Sigmoid colon (tissue), 7 donors: ENCODE measurements at places on chromosomes 11 and 22. TPM values are rescaled to one million over a fixed set of nuclear protein-coding genes. Genes with fewer than 3 reads are reported as not detected.

The FOLH1 gene
- polyA plus RNA-seq = 0.60 TPM

- DNase-seq = no peak
- no peak overlapping the region for H3K4me3 ChIP-seq
- H3K36me3 ChIP-seq = no peaks in the 10 kb centered on the region
- H3K4me1 ChIP-seq = no peaks in the 10 kb centered on the region
- no peak overlapping the region for H3K27ac ChIP-seq
Observed at GRCh38 chr11:116162886-116163230, 609.9 kb downstream of the BUD13 start.

DNA sequence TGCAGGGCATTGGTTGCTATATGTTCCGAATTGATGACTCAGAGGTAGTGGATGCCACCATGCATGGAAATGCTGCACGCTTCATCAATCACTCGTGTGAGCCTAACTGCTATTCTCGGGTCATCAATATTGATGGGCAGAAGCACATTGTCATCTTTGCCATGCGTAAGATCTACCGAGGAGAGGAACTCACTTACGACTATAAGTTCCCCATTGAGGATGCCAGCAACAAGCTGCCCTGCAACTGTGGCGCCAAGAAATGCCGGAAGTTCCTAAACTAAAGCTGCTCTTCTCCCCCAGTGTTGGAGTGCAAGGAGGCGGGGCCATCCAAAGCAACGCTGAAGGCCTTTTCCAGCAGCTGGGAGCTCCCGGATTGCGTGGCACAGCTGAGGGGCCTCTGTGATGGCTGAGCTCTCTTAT, 5.4 kb upstream of the TTC36 start:
- H3K4me3 ChIP-seq = no peak overlapping the region
- no peaks in the 10 kb centered on the region for H3K4me1 ChIP-seq
- no peak for DNase-seq
- H3K27me3 ChIP-seq = no peaks in the 10 kb centered on the region
- no peak overlapping the region for H3K27ac ChIP-seq

- H3K27me3 ChIP-seq = no peaks in the 10 kb centered on the region
- DNase-seq = no peak
- H3K4me1 ChIP-seq = no peaks in the 10 kb centered on the region
- H3K4me3 ChIP-seq = no peak within 1 kb of the TSS
- H3K27ac ChIP-seq = no peak within 1 kb of the TSS
- no peaks in the 10 kb centered on the region for H3K36me3 ChIP-seq
Observed at GRCh38 chr11:94020777-94021481, at the start of gene HEPHL1. HEPHL1 (plus strand) TSS chr11:94021354; CDS start chr11:94021369, 15 bp downstream.

The NFAM1 gene
- 1.2 TPM for polyA plus RNA-seq

DNA sequence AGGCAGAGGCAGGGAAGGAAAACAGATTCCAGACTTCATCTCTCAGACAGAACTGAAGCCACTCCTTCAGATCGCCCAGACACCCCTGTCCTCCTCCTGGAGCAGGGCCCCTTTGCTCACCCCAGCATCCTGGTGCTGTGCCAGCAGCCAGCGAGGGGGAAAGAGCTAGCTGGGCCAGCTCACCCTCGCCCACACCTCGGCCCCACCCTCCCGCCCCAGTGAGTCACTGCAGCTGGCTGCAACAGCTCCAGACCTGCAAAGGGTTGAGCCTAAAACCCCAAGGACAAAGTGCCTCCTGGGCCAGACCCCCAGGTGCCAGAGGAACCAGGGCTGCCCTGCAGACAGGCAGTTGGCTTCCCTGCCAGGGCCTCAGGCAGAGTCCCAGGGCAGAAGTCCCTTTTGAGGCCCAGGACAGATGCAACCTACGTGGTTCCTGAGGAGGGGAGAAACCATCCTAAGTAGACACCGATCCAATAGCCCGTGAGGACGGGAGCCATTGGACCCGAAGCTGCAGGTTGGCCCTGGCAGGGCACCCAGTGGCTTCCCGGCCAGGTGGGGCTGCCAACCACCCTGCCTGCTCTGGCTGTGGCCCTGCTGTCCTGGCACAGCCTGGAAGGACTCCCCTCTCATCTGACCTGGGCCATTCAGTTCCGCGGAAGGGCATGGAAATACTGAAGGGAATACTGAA, 7.2 kb downstream of the AHNAK start:
- peaks cover 9% of the 10 kb centered on the region for H3K36me3 ChIP-seq
- peak overlapping the region; percentile 9 for H3K4me3 ChIP-seq
- H3K27me3 ChIP-seq = no peaks in the 10 kb centered on the region

DNA sequence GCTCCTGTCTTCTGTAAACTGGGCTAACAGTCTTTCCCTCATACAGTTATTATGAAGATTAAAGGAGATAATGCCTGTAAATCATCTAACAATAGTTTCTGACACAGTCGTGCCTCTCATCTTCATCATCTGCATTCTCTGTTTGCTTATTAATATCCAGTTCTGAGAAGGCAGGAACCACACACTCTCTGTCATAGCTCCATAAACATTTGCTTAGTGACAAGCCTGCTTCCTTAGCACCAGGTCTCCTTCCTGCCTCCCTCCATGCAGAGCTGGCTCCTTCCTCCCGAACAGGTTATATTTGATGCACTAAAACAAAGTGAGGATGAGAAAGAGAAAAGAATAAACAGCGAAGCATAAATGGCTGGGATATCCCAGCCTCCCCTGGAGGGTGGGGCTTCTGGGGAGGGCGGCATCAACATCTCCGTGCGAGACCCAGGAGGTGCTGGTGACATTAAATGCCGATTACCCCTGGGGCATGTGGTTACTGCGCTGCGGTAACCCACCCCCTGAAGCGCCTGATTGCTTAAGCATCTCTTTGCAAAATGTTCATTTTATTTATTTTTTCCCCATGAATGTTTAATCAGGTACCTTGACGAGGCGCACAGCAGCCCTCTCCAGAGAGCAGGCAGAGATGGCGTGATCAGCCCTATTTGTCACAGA, 404.9 kb downstream of the NXPE2 start:
- H3K4me1 ChIP-seq = no peaks in the 10 kb centered on the region
- H3K36me3 ChIP-seq = no peaks in the 10 kb centered on the region
- no peak overlapping the region for H3K4me3 ChIP-seq
- H3K27me3 ChIP-seq = peaks cover 10% of the 10 kb centered on the region

The CHRM1 gene
- 0.60 TPM for polyA plus RNA-seq

- H3K27me3 ChIP-seq = no peaks in the 10 kb centered on the region
- H3K27ac ChIP-seq = no peak overlapping the region
- H3K4me3 ChIP-seq = no peak overlapping the region
- DNase-seq = no peak
Observed at GRCh38 chr11:128625746-128626145, 38.4 kb upstream of the ETS1 start.

DNA sequence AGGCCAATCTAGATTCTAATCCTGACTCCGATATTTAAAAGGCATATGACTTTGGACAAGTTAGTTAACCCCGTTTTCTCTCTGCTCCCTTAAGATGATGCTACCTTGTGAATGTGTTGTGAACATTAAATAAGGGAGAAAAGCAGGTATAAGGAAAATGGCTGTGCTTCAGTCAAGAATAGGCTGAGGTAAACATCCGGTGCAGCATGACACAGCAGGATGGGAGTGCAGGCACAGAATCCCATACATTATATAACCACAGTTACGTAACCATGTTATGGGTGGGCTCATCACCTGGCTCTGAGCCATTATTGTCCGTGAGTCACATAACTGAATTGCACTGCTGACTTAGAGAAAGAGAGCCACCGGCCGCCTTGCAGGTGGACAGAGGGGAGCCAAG, 382.2 kb upstream of the ANO5 start:
- H3K4me3 ChIP-seq = no peak overlapping the region
- no peaks in the 10 kb centered on the region for H3K4me1 ChIP-seq
- no peaks in the 10 kb centered on the region for H3K27me3 ChIP-seq
- no peaks in the 10 kb centered on the region for H3K36me3 ChIP-seq

DNA sequence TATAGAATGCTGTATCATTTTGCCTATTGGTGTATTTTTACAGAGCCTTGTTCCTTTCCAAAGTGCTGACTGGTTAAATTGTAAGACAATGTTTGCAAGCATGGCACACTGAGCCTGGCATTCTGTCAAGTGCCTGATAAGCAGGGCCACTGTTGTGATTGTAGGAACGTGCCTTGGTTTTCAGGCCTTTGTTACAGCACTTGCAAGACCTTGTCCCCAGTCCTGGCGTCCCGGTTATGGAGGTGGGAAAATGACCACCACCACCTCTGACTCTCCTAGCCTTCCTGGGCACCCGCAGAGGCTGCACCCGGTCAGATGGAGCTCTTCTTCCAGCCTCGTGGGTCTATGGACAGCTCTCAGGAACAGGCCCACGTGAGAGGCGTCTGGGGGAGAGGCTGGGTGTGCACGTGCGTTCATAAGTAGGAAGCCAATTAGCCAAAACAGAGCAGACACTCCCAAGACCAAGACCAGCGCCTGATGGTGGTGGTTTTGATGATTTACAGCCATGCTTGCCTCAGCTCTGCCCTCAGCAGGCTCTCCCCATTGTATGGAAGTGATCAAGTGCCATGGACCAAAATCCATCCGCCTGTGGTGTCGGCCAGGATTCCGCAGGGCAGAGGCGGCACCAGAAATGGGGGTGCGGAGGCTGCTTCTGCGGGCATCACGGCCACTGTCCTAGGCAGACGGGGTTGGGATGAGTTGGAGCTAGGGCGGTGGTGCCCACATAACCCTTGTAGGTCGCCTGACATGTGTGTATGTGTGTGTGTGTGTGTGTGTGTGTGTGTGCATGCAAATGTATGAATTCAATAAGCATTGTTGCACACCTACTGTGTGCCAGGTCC, 89.8 kb downstream of the RTL6 start:
- no peaks in the 10 kb centered on the region for H3K36me3 ChIP-seq
- H3K27me3 ChIP-seq = no peaks in the 10 kb centered on the region
- H3K4me3 ChIP-seq = no peak overlapping the region
- DNase-seq = peak; percentile 44
- peaks cover 6% of the 10 kb centered on the region for H3K4me1 ChIP-seq

- H3K4me3 ChIP-seq = no peak overlapping the region
- H3K36me3 ChIP-seq = no peaks in the 10 kb centered on the region
- H3K27me3 ChIP-seq = no peaks in the 10 kb centered on the region
- no peak overlapping the region for H3K27ac ChIP-seq
- DNase-seq = no peak
- H3K4me1 ChIP-seq = peaks cover 7% of the 10 kb centered on the region
Observed at GRCh38 chr22:48331691-48332220, 1495.9 kb downstream of the BRD1 start.

- no peaks in the 10 kb centered on the region for H3K27me3 ChIP-seq
- no peak for DNase-seq
- peaks cover 38% of the 10 kb centered on the region for H3K4me1 ChIP-seq
- peaks cover 66% of the 10 kb centered on the region for H3K36me3 ChIP-seq
Observed at GRCh38 chr22:29348956-29349355, 33.5 kb upstream of the RASL10A start.

DNA sequence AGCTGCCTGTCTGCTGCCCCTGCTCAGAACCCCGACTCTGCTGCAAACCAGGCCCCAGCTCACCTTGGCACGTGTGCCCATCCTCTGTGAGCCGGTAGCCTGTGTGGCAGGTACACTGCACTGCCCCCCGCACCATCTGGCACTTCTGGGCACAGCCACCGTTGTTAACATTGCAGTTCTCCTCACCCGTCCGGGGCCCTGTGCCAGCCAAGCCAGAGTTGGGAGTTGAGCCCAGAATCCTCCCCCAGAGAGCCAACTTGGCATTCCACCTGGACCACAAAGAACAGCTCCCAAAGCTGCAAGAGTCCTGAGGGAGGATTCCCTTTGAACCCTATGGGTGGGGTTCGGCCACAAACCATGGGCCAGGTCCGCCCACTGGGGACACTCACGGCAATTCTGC, 22.5 kb downstream of the LRP4 start:
- H3K4me3 ChIP-seq = no peak overlapping the region
- H3K27ac ChIP-seq = no peak overlapping the region
